ENCODE measurements at places on chromosomes 16 and 17. TPM values are rescaled to one million over a fixed set of nuclear protein-coding genes. Genes with fewer than 3 reads are reported as not detected.

Gene BORCS6
- total RNA-seq = 5.7 TPM

DNA sequence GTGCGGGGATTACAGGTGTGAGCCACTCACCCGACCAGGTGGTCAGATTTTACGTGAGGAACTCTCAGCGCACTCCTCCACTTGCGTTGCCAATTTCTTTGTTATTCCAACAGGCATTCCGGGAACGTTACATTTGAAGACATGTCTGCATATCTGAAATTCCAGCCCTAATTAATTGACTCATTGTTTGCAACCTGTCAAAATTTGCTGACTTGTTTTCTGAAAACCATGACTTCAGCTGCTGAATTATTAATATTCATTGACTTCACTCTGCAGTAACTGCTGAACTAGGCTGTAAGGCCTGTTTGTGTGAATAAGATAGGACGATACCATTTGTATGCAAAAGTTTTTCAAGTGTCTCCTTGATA is 16.6 kb downstream of the G6PC1 start:
- no peak overlapping the region for H3K27ac ChIP-seq
- H3K4me1 ChIP-seq = no peaks in the 10 kb centered on the region
- no peak overlapping the region for H3K4me3 ChIP-seq
- H3K36me3 ChIP-seq = no peaks in the 10 kb centered on the region

Gene LRRC59
- 180 TPM for total RNA-seq

- H3K27me3 ChIP-seq = no peaks in the 10 kb centered on the region
- peaks cover 44% of the 10 kb centered on the region for H3K36me3 ChIP-seq
These were observed 53.7 kb downstream of the PLD6 start for GRCh38 chr17:17152385-17152784.

GRCh38 chr16:50271148-50272041 is 5.0 kb downstream of the ADCY7 start:
- no peak overlapping the region for H3K4me3 ChIP-seq
- peaks cover 8% of the 10 kb centered on the region for H3K4me1 ChIP-seq
- H3K27ac ChIP-seq = no peak overlapping the region
- no peak for DNase-seq

DNA sequence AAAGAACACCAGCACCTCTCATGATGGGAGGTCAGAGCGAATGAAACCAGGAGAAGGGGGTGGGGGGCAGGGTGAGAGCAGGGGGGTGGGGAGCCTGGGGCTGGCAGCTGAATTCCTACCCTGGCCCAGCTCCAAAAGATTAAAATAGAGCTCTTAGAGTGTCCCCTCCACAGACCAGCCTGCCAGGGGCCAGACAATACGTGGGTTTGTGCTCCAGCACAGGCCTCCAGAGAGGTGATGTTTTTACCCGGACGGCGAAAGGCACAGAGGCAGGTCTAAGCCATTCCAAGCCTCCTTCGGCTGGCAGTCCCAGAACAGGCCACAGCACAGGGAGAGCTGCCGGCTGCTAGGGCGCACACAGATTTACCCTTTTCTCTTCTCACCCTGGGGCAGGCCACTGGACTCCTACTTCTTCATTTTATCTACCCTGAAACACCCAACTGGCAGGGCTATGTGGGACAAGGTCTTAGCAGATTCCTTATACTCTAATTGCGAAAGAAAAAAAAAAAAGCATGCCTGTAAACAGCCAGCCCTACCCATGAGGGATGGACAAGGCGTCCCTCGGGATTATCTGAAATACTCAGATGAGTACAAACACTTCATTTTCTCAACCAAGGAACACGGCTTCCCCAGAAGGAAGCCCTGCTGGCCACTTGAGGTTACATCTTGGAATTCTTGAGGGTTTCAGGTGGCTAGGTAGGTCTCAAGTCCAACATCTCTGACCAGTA is 71.9 kb upstream of the NOG start:
- no peaks in the 10 kb centered on the region for H3K27me3 ChIP-seq
- no peak for DNase-seq
- no peak overlapping the region for H3K4me3 ChIP-seq
- no peak overlapping the region for H3K27ac ChIP-seq

Gene KRT16
- total RNA-seq = 1.3 TPM

GRCh38 chr17:27367121-27367981 is 73.4 kb downstream of the WSB1 start:
- H3K4me1 ChIP-seq = peaks cover 11% of the 10 kb centered on the region
- H3K4me3 ChIP-seq = no peak overlapping the region
- H3K36me3 ChIP-seq = no peaks in the 10 kb centered on the region

DNA sequence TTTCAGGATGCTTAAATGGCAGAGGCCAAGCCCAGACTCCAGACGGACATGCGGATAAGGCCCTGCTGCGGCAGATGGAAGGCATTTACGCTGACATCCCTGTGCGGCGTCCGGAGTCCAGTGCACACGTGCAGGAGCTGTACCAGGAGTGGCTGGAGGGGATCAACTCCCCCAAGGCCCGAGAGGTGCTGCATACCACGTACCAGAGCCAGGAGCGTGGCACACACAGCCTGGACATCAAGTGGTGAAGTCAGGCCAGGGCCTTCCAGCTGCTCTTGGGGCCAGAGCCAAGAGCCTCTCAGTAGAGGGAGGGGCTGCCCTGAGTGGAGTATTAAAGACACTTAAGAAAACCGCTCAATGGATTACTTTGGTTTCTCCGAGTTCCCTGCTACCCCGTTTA is 29.4 kb downstream of the NARF start:
- H3K36me3 ChIP-seq = peaks cover 14% of the 10 kb centered on the region
- H3K27ac ChIP-seq = no peak overlapping the region
- H3K4me1 ChIP-seq = peaks cover 6% of the 10 kb centered on the region
- H3K27me3 ChIP-seq = no peaks in the 10 kb centered on the region

- H3K4me1 ChIP-seq = no peaks in the 10 kb centered on the region
- H3K4me3 ChIP-seq = no peak overlapping the region
- no peak for DNase-seq
- no peaks in the 10 kb centered on the region for H3K27me3 ChIP-seq
These were observed 7.9 kb downstream of the NKD1 start for GRCh38 chr16:50555952-50556673.

DNA sequence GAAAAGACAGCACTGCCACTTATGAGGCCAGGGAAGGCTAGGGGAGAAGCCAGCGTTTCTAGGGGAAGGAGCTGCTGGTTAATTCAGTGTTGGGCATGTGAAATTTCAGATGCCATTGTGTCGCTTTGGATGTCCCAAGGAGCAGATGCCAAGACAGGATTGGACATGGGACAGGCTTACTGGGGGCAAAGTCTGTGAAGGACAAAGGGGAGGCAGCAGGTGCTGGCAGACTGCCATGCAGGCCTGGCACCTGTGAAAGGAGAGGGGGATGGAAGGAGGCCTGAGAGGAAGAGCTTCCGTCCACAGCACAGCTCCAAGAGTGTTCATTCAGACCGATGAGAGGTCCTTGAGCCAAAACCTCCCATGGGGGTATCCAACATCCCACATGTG is 255.5 kb upstream of the RPL38 start:
- H3K27ac ChIP-seq = no peak overlapping the region
- no peaks in the 10 kb centered on the region for H3K4me1 ChIP-seq
- DNase-seq = no peak
- peaks cover 6% of the 10 kb centered on the region for H3K27me3 ChIP-seq
- no peaks in the 10 kb centered on the region for H3K36me3 ChIP-seq

Gene PLXDC1
- total RNA-seq = 8.9 TPM

- no peaks in the 10 kb centered on the region for H3K36me3 ChIP-seq
- H3K4me1 ChIP-seq = peaks cover 6% of the 10 kb centered on the region
- no peaks in the 10 kb centered on the region for H3K27me3 ChIP-seq
- H3K4me3 ChIP-seq = no peak overlapping the region
These were observed 35.4 kb downstream of the OR1D5 start for GRCh38 chr17:3027786-3028532.

Gene CYTH1
- 25.0 TPM for total RNA-seq
